Hindlimb muscle (tissue), 1 donor: ENCODE measurements at places on chromosomes 16 and 17. TPM values are rescaled to one million over a fixed set of nuclear protein-coding genes. Genes with fewer than 3 reads are reported as not detected.

Gene APOBR
- polyA plus RNA-seq, result 1.2 TPM

Gene TBC1D3H
- not detected for polyA plus RNA-seq

Gene TNRC6A
- 34.1 TPM for polyA plus RNA-seq

DNA sequence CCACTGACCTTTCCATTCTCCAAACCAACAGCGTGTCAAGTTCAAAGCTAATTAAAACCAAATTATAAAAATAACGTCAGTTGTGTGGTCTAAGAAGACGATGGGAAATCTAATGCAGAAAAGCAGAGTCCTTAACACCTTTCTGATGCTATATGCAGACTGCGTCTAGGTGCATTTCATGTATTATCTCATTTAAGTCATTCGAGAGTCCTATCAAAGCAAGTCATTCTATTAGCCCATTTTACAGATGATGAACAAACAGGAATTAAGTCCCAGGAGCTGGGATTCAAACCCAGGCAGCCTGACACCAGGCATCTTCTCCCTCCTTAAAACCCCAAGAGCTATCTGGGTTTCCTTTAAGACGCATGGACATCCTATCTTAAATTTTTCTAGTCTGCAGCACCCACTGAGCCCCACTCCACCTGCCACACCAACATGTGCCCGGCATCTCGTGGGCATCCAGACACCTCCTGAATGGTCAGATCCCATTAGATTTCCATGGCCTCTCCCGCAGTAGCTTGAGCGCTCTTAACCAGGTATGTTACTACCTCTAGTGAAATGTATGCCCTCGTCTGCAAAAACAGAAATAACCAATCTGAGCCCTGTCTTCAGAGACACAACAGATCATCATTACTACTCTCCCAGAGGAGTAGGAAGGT, 115.1 kb downstream of the ZFHX3 start:
- DNase-seq, result no peak

GRCh38 chr17:59327121-59327980, 4.1 kb upstream of the YPEL2 start:
- DNase-seq, result no peak

- DNase-seq, result no peak
Measured at GRCh38 chr16:72829846-72830775, 217.8 kb downstream of the ZFHX3 start.

- no peak for DNase-seq
Measured at GRCh38 chr16:48608452-48608851, 1.5 kb downstream of the N4BP1 start.

- DNase-seq, result no peak
Measured at GRCh38 chr16:75288596-75289120, 37.2 kb upstream of the BCAR1 start.

- DNase-seq, result peak; percentile 86
Measured at GRCh38 chr17:43367737-43368242, 31.0 kb upstream of the ARL4D start.

DNA sequence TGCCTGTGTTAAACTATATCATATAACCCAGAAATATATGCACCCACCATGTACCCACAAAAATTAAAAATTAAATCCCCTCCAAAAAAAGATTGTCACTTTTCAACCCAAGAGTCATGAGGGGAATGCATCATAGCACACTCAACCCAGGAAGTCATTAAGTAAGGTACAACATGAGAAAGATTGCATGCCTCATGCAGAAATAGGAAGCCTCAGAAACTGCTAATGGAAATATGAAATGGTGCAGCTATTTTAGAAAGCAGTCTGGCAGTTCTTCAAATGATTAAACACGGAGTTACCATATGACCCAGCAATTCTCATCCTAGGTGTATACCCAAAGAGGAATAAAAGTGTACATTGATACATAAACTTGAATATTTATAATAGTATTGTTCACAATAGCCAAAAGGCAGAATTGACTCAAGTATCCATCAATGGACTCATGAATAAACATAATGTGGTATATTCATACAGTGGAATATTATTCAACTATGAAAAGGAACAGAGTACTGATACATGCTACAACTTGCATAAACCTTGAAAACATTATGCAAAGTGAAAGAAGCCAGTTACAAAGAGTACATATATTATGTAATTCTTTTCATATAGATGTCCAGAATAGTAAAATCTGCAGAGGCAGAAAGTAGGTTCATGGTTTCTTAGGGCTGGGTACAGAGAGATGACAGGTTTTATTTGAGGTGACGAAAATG, 70.4 kb downstream of the TMEM100 start:
- no peak for DNase-seq
